ENCODE measurements at places on chromosomes 3 and 15.

- no peak for DNase-seq
These were observed 14.2 kb downstream of the MYO5C start for GRCh38 chr15:52281085-52282035.

DNA sequence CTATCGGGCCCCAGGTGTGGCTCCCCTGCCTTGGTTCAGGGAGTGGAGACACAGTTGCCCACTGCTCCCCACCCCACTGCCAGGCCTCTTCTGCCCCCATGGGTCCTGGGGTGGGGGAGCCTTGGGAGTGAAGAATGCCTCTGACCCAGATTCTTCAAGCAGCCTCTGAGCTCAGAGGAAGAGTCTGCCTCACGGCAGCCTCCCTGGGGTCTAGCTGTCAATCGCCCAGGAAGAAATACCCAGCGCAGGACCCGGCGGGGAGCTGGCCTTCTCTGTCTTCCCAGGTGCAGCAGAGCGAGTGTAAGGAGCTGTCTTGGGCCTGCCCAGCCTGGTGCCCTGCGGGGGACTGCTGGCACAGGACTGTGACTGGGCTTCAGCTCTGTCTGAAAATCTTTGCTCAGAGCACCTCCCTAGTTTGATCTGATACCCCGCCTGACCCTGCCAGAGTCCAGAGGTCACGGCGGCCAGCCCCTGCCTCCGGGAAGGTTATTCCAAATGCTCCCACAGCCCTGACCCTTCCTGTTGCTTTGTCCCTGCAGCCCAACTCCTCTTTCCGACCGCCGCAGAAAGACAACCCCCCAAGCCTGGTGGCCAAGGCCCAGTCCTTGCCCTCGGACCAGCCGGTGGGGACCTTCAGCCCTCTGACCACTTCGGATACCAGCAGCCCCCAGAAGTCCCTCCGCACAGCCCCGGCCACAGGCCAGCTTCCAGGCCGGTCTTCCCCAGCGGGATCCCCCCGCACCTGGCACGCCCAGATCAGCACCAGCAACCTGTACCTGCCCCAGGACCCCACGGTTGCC lies 11.0 kb downstream of the ANKRD63 start:
- DNase-seq, result no peak

DNA sequence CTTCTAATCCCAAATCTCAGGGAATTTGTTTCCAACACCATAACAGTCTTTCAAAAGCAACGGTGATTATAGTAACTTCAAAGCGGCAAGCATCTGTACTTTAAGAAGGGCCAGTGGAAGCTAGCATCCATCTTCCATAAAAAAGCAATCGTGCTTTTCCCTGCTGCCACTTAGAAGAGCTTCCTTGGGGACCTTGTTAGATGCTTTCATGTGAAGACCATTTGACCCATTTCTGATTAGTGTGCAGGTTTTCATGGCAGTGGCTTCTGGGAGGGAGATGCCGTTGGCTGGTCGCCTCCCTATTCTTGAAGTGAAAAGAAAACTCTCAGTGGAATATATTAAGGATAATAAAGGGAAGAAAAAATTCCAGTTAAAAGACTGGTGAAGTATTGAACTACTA lies 354.1 kb downstream of the ROBO2 start:
- no peak for DNase-seq

- no peak for DNase-seq
These were observed 126.3 kb upstream of the TMEM108 start for GRCh38 chr3:132911741-132912415.

- DNase-seq, result no peak
These were observed 62.6 kb upstream of the VGLL3 start for GRCh38 chr3:87053553-87053952.

DNA sequence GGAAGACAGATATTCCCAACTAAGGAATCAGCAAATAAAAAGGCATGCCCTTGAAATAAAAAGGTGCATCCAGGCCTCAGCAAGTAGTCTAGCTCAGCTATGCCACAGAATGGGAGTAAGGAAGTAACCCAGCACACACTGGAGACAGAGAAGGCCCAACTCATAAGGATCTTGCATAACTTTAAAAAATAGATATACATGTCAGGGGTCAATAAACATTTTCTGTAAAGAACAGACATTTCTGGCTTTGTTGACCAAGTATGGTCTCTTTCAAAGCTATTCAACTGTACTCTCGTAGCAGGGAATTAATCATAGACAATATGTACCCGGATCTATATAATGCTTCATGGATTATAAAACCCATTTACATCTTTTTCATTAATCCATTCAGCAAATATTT lies 449.3 kb downstream of the TAFA4 start:
- no peak for DNase-seq

DNA sequence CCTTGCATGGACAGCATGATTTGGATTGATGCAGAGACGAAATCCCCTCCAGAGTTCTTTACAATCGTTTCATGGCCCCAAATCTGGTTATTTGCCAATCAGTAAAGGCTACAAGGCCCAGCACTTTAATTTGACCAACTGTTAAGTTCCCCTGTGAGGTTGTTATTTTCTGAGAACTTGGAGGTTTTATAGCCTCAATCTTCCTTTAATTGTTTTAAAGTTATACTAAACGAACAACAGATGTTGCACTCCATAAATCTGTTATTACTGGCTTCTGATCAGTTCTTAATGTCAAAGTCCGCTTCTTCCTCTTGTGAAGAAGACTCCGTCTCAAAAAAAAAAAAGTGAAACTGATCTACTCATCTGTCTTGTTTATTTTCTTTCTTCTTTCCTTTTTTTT lies 30.8 kb downstream of the LARP6 start:
- no peak for DNase-seq
